Activated CD8-positive, alpha-beta memory T cell treated with anti-CD3 and anti-CD28 coated beads for 24 hours (primary cell): ENCODE measurements at places on chromosomes 5 and 9.

DNA sequence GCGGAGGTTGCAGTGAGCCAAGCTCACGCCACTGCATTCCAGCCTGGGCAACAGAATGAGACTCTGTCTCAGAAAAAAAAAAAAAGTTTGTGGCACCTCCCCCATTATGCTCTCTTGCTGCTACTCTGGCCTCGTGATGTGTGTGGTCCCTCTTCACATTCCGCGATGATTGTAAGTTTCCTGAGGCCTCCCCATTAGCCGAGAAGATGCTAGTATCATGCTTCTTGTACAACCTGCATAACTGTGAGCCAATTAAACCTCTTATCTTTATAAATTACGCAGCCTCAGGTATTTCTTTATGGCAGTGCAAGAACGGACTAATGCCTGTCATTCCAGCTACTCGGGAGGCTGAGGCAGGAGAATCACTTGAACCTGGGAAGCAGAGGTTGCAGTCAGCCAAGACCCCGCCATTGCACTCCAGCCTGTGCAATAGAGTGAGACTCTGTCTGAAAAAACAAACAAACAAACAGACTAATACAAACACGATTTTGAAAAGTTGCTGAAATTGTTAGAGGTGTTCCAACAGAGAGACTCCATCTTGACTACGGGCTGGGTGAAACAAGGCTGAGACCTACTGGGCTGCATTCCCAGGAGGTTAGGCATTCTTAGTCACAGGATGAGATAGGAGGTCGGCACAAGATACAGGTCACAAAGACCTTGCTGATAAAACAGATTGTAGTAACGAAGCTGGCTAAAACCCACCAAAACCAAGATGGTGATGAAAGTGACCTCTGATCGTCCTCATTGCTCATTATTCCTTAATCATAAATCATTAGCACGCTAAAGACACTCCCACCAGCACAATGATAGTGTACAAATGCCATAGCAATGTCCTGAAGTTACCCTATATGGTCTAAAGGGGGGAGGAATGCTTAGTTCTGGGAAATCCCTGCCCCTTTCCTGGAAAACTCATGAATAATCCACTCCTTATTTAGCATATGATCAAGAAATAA lies 8.3 kb upstream of the AFF4 start:
- DNase-seq: no peak

GRCh38 chr9:15249981-15250380 lies 57.0 kb downstream of the TTC39B start:
- no peak for DNase-seq

- no peak for DNase-seq
Measured at GRCh38 chr5:124079062-124079461, 567.1 kb downstream of the CSNK1G3 start.

GRCh38 chr5:33772380-33772897 lies 119.4 kb downstream of the ADAMTS12 start:
- DNase-seq: no peak

GRCh38 chr5:139951296-139951924 lies 91.7 kb downstream of the NRG2 start:
- no peak for DNase-seq

- DNase-seq: no peak
Measured at GRCh38 chr5:5784101-5784500, 361.6 kb downstream of the ICE1 start.

GRCh38 chr9:71895955-71896354 lies 15.0 kb downstream of the ABHD17B start:
- DNase-seq: no peak

DNA sequence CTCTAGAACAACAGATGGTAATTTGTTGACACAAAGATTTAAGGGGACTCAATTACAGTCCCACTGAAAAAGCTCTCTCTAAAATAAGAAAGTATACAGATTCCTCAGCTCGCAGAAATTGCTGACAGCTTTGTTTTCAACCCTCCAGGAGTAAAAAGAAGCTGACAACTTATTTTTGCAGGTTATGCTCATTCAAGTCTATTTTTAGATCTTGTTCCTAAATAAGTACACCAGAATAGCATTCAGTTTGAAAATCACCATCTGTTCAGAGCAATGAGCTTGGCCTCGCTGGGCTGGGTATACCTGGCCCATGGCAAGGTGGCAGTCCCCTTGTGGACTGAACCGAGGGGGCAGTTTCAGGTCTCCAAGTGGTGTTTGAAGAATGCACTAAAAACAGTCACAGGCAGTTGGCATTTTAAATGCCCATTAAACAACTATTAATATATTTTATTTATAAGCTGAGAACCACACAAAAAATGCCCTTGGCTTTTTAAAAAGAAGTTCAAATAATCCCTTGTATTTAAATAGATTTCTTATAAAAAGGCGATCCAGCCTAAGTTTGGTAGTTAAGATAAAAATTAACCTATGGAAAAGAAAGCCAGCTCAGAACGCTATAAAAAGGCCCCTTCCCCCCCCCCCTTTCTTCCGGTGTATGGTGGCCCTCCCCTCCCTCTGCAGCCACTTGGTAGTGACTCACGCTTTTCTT lies 169.2 kb downstream of the AUH start:
- DNase-seq: peak; percentile 81
